ENCODE measurements at places on chromosomes 2 and 18.

GRCh38 chr2:20129331-20130159 is 78.1 kb upstream of the LAPTM4A start:
- DNase-seq: no peak

GRCh38 chr18:80185545-80185944 is 61.8 kb downstream of the PARD6G start:
- DNase-seq: no peak

DNA sequence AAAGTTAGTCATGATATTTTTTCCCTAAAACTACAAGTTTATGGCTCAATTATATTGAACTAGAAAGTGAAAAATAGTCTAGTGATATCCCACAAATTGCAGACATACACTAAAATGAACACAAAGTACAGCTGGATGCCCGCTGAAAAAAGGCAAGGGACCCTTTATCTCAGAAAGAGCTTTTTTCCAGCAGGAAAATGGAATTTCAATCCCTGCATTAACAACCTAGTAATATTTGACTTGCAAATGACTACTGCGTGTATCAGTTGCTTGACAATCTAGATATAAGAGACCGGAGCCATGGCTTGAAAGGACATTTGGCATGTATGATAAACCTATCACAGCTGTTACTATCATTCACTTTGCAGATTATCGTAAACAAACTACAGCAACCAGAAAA is 49.1 kb downstream of the LRPPRC start:
- no peak for DNase-seq

DNA sequence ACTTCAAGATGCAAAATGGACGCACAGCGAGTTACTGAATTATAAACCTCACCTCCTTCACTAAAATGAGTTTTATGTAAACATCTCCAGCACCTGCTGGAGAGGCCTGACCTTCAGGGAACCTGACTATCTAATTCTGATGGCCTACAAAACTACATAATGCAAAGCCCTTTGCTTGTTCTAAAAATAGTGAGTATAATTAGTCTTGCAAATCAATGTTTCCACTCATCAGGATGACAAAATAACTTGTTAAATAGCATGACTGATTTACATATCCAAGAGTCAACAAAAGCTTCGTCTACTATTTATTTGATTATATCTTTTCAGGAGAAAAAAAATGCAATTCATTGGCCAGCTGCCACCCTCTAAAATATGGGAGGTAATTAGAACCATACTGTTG is 326.3 kb upstream of the MC4R start:
- no peak for DNase-seq

DNA sequence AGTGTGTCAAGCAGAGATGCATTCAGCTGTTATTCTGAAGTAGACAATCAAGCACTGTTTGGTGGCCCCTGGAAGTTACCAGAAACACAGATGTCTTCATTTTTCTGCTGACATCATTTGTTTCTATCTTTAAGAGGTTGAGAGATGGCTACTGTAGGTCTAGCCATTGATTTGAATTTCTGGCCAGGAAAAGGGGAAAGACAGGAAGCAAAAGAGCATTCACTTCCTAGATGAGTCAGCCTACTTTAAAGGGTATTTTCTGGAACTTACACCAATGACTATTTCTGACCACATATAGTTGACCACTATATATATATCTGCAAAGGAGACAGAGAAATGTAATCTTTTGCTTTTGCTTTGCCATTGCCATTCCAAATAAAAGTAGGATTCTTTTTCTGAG is 900.1 kb upstream of the SOX11 start:
- no peak for DNase-seq

- DNase-seq: no peak
These were observed 146.9 kb downstream of the DAW1 start for GRCh38 chr2:228018311-228018710.

DNA sequence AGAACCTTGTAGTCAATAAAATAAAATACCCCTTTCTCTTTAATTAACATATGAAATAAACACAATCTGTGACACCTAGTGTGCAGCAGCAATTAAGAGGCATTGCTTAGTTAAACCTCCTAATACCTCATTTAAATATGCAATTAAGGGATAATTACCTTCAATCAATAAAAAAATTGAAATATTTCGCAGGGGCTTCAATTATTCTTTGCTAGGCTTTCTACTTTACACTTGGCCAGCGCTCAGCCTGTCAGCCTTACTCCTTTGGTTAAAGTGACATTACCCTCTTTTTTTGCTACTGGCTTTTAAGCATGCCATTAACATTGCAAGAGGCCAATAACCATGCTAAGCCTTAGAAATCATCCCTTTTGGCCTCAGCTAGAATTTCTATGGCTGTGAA is 327.5 kb upstream of the ZNF521 start:
- DNase-seq: no peak

GRCh38 chr2:174529916-174530315 is 43.1 kb upstream of the GPR155 start:
- DNase-seq: no peak

- DNase-seq: no peak
These were observed 82.0 kb downstream of the DPP4 start for GRCh38 chr2:161991991-161992390.

- DNase-seq: no peak
These were observed 89.9 kb upstream of the SLC1A4 start for GRCh38 chr2:64899081-64899865.

GRCh38 chr18:36490897-36491296 is 193.4 kb downstream of the FHOD3 start:
- no peak for DNase-seq

GRCh38 chr2:234998404-234999211 is 46.8 kb downstream of the SH3BP4 start:
- DNase-seq: no peak

DNA sequence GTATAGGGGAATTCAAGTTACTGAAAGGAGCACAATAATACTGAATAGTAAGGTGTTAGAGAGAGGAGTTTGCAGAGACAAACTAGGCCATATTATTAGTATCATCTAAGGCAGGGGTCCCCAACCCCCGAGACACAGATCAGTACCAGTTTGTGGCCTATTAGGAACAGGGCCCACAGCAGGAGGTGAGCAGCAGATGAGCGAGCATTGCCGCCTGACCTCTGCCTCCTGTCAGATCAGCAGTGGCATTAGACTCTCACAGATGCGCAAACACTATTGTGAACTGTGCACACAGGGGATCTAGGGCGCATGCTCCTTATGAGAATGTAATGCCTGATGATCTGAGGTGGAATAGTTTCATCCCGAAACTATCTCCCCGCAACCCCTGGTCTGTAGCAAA is 41.8 kb upstream of the TMEM200C start:
- no peak for DNase-seq

GRCh38 chr2:112433932-112434730 is 686 bp upstream of the RGPD8 start:
- DNase-seq: no peak

GRCh38 chr2:231276987-231277386 is 78.6 kb downstream of the ARMC9 start:
- DNase-seq: no peak

DNA sequence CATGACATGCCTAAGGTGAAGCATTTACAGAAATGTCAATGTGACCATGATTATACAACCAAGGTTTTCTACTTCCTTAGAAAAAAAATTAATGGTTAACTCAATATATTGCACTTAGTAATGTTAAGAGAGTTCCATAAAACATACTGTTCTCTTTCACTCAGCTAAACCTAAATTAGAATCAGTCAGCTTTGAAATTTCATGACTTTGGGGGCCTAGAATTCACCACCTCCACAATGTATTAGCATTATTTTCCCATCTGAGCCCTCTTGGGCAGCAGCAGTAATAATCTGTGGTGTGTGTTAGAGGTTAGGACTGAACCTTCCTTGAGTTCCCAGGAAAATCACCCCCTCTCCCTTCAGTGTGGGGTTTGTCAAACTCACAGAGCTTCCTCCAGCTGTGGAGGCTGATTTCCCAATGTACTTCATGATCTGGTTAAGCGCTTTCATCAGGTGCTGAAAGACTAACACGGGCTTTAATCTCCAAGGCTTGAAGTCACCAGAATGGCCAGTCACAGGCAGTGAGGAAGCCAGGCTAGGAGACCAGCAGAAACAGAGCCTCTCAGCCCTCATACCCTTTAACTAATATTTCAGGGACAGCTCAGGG is 7.1 kb upstream of the UPP2 start:
- no peak for DNase-seq

DNA sequence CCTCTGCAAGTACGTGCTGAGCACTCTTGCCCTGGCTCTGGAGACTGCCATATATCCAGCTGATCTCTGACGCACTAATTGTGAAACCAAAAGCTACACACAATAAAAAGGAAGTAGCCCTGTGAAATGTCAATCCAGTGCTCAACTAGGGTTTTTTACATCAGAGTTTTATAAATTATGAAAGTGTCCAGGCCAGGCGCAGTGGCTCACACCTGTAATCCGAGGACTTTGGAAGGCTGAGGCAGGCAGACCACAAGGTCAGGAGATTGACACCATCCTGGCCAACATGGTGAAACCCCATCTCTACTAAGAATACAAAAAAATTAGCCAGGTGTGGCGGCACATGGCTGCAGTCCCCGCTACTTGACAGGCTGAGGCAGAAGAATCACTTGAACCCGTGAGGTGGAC is 24.5 kb upstream of the PEX13 start:
- no peak for DNase-seq

- peak; percentile 1 for DNase-seq
These were observed 635.0 kb downstream of the TSN start for GRCh38 chr2:122390406-122390805.

GRCh38 chr2:73050121-73050545 is 21.4 kb downstream of the SFXN5 start:
- DNase-seq: no peak

DNA sequence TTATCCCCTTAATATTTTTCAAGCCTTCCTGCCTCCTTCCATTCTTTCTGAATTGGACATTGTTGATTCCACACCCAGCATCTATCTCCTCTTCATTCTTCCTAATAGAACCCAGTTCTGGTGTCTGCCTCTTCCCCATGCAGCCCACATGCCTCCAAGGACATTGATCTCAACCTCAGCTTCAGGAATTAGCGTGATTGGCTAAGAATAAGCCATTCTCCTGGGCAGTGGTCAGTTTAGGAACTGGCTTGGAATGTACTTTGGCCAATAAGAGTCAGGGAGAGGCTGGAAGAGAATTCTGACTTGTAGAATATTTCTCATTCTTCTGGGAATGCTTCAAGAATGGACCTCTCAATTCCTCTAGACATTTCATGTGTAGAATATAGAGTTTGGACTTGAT is 25.9 kb upstream of the GCC2 start:
- DNase-seq: peak; percentile 11

- no peak for DNase-seq
These were observed 30.2 kb downstream of the TRAPPC12 start for GRCh38 chr2:3409627-3410170.

GRCh38 chr2:15092691-15093090 is 460.2 kb downstream of the LRATD1 start:
- DNase-seq: peak; percentile 24

- no peak for DNase-seq
These were observed 55.0 kb upstream of the PEX13 start for GRCh38 chr2:60962528-60962927.

GRCh38 chr2:190607014-190607597 is 41.8 kb upstream of the NAB1 start:
- DNase-seq: peak; percentile 47

DNA sequence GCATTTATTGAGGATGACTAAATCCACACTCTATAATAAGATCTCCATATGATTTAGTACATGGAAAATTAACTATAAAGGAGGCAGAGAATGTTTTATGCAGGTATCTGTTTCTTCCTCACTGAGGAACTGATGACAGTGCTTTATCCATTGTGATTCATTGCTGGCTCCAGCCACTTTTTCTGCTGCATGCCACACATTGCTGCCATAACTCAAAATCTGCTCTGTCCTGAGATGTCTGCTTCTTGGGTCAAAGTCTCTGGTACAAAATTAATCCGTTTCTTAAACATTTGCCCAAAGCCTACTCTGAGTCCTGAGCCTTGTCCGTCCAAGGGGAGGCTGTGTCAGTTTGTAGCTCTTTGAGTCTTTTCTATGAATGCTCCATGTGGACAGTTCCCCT is 15.5 kb upstream of the ARHGAP28 start:
- DNase-seq: no peak

- DNase-seq: no peak
These were observed 90.8 kb upstream of the HS6ST1 start for GRCh38 chr2:128409326-128410034.

GRCh38 chr2:29307519-29307918 is 192.3 kb downstream of the CLIP4 start:
- DNase-seq: no peak

- no peak for DNase-seq
These were observed 53.6 kb upstream of the AFF3 start for GRCh38 chr2:100195942-100196341.

DNA sequence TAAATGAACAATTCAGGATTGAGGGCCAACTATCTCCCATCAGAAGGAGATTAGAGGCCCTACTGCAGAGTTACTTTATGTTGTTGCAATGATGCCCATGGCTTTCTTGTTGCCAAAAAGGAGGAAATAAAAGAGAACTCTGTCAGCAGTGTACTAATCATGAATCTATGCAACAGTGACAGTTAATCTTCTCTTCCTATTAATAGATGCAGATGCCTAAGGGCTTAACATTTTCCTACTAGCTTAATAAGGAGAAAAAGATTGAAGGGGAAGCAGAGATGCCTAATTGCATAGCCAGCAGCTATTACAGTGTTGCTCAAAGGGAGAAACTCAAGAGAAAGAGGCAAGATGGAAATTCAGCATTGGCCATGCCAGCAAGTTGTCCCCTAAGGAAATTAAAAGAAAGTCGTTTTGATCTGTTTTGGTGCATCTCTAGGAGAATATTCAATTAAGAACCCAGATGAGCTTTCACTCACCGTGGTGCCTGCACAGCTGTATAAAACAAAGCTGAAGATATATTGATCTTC is 107.1 kb upstream of the KCNJ3 start:
- DNase-seq: no peak

GRCh38 chr18:45298986-45299385 is 316.3 kb upstream of the SLC14A2 start:
- DNase-seq: no peak

GRCh38 chr18:8615397-8616027 is 6.3 kb downstream of the RAB12 start:
- DNase-seq: peak; percentile 95

GRCh38 chr2:209976698-209977385 is 25.6 kb upstream of the RPE start:
- DNase-seq: no peak
